T1000 (cell line): ENCODE measurements at places on chromosomes 2 and 18.
A peak's percentile ranks its signal among the peaks of the same experiment; 100 is the strongest.

- no peak for DNase-seq
Measured at GRCh38 chr2:19963386-19963785, 26.5 kb downstream of the WDR35 start.

- DNase-seq: no peak
Measured at GRCh38 chr2:183060571-183061231, 17.8 kb upstream of the DUSP19 start.

- no peak for DNase-seq
Measured at GRCh38 chr2:50647381-50647780, 384.6 kb downstream of the NRXN1 start.

DNA sequence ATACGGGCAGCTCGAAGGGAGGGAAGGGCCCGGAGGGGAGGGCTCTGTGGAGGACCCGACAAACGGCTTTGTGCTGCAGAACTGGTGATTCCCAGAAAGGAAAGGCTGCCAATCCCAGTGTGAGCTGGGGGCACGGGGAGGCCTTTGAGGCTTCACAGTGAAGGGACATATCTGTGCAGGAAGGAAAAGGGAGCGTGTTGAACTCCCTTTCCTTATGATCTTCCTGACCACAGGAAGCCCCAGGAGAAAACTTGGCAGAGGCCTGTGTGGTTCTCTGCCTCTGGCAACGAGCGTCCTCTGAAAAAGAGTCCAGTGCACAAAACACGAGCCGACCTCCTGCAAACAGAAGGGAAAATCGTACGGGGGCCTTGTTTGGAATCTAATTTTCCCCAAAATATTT, 683.5 kb upstream of the SALL3 start:
- no peak for DNase-seq

DNA sequence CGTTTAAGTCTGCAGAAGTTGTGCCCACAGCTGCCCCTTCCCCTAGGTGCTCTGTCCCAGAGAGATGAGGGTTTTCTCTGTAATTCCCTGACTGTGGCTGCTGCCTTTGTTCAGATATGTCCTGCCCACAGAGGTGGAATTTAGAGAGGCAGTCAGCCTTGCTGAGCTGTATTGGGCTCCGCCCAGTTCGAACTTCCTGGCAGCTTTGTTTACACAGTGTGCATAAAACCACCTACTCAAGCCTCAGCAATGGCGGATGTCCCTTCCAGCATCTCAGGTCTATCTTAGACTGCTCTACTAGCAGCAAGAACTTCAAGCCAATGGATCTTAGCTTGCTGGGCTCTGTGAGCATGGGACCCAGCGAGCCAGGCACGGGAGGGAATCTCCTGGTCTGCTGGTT, 48.1 kb downstream of the LHCGR start:
- DNase-seq: no peak

DNA sequence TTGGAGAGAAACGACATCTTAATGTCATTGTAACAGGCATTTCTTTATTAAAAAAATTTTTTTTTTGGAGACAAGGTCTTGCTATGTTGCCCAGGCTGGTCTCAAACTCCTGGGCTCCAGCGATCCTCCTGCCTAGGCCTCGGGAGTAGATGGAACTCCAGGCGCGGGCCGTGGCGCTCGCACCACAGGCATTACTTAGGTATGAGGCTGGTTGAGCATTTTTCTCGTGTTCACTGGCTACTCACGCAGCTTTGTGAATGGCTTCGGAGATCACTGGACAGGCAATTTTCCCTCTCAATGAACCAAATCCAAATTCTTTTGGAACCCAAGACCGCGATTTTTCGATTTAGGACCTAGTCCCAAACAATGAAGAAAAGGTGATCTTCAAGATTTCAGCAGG, 795 bp upstream of the TCF7L1 start:
- no peak for DNase-seq

DNA sequence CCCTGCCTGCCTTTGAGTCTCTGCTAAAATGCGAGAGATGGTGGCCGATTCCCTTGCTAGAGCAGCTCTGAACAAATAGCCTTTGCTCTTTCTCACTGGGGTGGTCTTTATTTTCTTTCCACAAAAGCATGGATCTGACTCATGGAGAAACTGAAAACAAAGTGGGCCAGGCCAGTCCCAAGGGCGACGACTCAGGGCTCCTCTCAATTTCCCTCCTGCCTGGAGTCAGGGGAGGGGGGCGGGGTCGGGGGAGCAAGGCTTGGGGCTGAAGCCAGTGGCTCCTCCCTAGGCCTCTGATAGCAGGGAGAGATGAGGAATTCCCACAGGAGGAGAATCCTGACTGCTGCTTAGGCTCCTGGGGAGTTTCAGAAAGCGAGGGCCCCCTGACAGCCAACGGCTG, 17.1 kb upstream of the IL1R2 start:
- peak; percentile 26 for DNase-seq

DNA sequence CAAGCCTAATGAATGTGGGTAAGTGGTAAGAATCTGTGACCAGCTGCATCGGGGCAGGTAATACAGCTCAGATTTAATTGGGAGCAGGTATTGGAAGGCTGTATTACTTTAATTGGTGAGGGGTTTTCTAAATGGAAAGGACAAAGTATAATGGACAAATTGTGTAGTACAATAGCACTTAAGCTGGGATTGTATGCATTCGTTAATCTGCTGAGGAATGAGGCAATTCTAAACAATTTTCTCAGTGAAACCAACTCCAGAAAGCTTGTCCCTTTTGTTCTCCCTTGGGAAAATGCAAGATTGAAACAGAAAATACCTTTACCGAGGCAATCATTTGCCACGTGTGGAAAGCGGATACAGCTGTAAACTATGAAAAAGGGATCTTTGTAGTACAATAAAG, 801.6 kb upstream of the POU3F3 start:
- DNase-seq: no peak

DNA sequence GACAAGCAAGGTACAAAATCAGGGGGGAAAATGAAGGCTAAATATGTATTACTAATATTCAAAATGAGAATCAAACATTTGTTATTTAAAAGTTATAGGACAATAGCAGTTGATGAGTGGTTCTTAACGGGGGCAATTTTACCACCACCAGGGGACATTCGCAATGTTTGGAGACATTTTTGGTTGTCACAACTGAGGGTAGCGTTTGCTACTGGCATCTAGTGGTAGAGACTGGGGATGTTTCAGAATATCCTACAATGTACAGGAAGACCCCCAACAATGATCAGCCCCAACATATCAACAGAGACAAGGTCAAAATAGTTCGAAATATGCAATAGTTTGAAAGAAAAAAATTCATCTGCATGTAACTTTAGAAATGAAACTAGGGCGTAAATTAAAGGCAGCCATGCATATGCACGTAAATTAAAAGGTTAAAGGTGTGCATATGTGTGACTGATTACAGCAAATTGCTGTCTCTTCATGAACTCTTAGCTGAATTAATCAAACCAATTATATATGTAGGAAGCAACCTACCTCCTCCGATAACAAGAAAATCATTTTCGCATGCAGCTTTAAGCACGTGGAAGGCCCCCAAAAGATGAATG, 61.2 kb upstream of the CUL3 start:
- no peak for DNase-seq

DNA sequence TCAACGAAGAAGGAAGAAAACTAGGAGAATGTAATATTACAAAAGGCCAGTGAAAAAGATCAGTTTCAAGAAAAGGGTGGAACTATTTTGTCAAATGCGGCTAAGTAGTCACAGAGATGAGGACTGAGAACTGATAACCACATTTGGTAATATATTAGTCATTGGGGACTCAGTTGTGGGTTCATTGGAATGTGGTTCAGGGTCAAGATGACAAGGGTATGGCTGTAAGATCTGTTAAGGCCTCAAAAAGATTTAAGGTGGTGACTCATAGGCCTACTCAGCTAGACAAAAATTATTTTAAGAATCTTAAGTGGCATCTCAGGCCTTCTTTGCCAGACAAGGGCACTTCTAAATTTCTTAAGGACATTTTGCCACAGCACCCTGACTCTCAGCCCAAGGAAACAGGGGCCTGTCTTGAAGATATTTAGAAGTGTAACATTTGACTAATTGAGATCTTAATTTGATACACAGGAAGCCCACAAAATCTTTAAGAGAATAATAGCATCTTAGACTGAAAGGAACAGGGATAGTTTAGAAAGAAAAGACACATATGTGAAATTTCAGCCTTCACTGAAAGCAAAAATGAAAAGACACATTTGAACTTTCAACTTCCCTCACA, 81.3 kb downstream of the STRADB start:
- peak; percentile 49 for DNase-seq
